ENCODE measurements at places on chromosomes 12 and 14.

GRCh38 chr14:98906123-98906995, 365.6 kb downstream of the BCL11B start:
- no peak for DNase-seq

DNA sequence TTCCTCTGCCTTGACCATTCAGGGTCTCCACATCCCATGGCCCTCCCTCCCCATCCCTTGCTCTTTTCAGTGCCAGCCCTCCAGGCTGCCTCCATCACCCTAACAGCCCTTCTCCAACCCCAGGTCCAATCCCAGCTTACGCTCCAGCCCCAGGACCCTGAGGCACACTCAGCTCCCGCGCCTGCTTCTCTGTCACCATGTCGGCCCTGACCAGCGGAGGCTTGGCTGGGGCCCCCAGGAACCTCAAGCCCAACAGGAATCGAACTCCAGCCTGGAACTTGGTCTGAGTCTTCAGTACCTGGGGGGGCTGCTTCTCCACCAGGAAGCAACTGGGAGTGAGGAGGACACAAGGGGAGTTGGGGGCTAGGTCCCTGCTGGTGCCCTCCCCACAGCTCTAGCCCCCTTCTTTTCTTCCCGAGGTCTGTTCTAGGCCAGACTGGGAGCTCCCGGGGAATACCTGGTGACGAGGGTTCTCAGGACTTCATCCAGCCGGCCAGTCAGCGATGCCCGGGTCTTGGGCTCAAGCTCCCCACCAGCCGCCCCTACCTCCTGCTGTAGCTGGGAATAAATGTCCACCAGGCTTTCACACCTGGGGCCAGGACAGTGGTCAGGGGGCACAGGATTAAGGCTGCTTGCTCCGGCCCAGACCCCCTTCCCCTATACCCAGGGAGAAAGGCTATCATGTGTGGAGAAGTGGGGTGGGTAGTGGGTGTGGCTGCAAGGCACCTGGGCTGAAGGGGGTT, 6.0 kb downstream of the STAT6 start:
- DNase-seq, result no peak

DNA sequence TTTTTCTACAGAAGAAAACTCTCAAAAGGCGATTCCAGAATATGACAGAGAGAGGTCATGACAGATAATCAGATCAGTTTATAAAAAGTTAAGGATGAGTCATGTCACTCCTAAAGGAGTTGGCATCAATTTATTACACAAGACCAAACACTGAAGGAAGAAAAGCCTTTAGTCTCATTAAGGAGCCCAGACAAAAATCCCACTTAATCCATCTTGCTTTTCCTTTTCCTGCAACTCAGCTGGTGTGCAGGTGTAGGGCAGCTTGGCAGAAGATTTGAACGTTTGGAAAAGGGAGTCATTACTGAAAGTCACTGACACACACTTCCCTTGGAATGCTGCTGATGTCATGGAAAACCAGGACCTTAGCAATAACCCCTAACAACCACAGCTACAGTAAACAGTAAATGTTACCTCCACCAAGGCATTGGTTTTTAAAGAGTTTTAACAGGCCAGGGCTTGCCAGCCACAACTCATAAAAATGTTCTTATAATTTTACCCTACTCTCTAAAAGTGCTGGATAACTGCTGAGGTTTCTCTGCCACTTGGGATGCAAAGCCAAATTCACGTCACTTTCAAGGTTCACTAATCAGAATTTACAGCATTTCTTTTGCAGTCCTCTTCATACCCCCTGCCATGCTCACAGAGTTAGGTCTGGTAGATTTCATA, 320.6 kb downstream of the RAD51B start:
- DNase-seq, result no peak

GRCh38 chr12:99042226-99042625, 397.1 kb downstream of the APAF1 start:
- no peak for DNase-seq

All from inflammatory macrophage (primary cell).